Vagina (tissue), 2 donors: ENCODE measurements at places on chromosomes 2 and 18.

GRCh38 chr2:569681-570080, 107.5 kb downstream of the TMEM18 start:
- H3K36me3 ChIP-seq = no peaks in the 10 kb centered on the region
- peaks cover 25% of the 10 kb centered on the region for H3K4me1 ChIP-seq
- H3K4me3 ChIP-seq = no peak overlapping the region
- no peak overlapping the region for H3K27ac ChIP-seq

DNA sequence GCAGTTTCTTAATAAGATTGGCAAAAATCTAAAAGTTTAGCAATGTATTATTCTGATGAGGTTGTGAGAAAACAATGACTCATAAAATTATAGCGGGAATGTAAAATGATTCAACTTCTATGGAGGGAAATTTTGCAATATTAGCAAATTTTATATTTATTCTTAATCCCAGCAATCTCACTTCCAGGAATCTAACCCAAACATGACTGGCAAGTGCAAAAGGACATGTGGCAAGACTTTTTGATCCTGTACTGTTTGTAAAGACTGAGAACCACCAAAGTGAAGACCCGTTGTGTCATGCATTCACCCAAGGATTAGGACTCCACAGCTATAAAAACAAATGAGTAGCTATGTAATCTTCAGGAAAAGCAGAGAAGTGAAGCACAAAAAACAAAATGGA, 234.8 kb upstream of the KYNU start:
- H3K4me3 ChIP-seq = no peak overlapping the region
- H3K27me3 ChIP-seq = no peaks in the 10 kb centered on the region
- DNase-seq = no peak
- H3K4me1 ChIP-seq = no peaks in the 10 kb centered on the region
- no peaks in the 10 kb centered on the region for H3K36me3 ChIP-seq
- H3K27ac ChIP-seq = no peak overlapping the region

- H3K4me3 ChIP-seq = no peak overlapping the region
- no peaks in the 10 kb centered on the region for H3K27me3 ChIP-seq
- no peaks in the 10 kb centered on the region for H3K36me3 ChIP-seq
- H3K4me1 ChIP-seq = peaks cover 22% of the 10 kb centered on the region
- DNase-seq = no peak
- H3K27ac ChIP-seq = no peak overlapping the region
Measured at GRCh38 chr2:10165861-10166675, 43.5 kb downstream of the RRM2 start.

DNA sequence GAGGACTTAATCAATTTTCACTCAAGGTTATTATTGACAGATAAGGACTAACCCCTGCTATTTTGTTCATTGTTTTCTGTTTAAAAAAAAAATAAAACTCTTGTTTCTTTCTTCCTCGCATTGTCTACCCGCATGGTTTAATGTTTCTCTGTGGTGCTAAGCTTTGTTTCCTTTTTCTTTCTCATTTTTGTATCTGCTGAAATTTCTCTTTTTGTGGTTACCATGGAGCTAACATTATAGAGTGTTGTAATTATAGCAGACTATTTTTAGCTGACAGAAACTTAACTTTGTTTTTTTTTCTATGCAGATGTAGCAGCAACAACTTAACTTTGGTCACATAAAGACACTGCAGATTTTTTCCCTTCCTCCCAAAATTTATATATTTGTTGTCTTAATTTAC, 43.1 kb upstream of the CHN1 start:
- DNase-seq = no peak
- H3K27me3 ChIP-seq = no peaks in the 10 kb centered on the region
- H3K27ac ChIP-seq = no peak overlapping the region
- H3K4me3 ChIP-seq = no peak overlapping the region

- H3K27ac ChIP-seq = no peak overlapping the region
- no peak overlapping the region for H3K4me3 ChIP-seq
- no peak for DNase-seq
- no peaks in the 10 kb centered on the region for H3K36me3 ChIP-seq
- no peaks in the 10 kb centered on the region for H3K27me3 ChIP-seq
- H3K4me1 ChIP-seq = no peaks in the 10 kb centered on the region
Measured at GRCh38 chr2:60998628-60999545, 18.6 kb upstream of the PEX13 start.

DNA sequence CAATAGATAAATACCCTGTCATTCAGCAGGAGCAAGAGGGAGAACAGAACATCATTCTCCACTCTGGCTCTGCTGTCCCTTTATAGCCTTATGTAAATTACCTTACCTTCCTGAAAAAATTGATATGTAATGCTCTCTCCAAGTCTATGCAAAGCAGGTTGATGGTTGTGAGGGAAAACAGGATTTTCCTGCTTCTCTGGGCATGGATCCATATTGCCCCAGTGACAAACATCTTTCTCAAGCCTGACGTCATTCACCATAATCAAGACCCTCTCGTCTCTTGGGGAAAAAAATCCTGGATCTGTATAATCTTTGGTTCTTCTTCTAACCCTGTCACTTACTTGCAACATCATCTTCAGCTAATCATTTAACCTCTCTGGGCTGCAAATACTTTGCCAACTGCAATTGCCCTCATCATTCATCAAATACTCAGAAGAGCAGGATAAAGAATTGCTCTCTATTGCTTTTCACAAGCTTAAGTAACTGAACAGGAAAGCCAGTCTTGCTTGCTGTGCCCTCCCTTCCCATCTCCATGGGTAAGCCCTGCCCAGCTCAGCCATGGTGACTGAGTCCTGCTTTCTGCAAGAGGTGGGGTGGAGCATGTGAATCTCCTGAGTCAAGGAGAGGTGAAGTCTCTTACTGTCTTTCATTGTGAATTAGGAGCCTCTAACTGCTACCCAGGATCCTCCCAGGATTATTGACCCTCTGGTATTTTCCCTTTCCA, 123.7 kb upstream of the KLF7 start:
- peaks cover 27% of the 10 kb centered on the region for H3K4me1 ChIP-seq
- H3K4me3 ChIP-seq = no peak overlapping the region
- no peak for DNase-seq
- H3K36me3 ChIP-seq = no peaks in the 10 kb centered on the region
- no peak overlapping the region for H3K27ac ChIP-seq
- no peaks in the 10 kb centered on the region for H3K27me3 ChIP-seq

- no peak overlapping the region for H3K27ac ChIP-seq
- H3K36me3 ChIP-seq = no peaks in the 10 kb centered on the region
- H3K27me3 ChIP-seq = no peaks in the 10 kb centered on the region
- no peak overlapping the region for H3K4me3 ChIP-seq
- H3K4me1 ChIP-seq = no peaks in the 10 kb centered on the region
- no peak for DNase-seq
Measured at GRCh38 chr2:233982421-233983121, 65.4 kb downstream of the TRPM8 start.

DNA sequence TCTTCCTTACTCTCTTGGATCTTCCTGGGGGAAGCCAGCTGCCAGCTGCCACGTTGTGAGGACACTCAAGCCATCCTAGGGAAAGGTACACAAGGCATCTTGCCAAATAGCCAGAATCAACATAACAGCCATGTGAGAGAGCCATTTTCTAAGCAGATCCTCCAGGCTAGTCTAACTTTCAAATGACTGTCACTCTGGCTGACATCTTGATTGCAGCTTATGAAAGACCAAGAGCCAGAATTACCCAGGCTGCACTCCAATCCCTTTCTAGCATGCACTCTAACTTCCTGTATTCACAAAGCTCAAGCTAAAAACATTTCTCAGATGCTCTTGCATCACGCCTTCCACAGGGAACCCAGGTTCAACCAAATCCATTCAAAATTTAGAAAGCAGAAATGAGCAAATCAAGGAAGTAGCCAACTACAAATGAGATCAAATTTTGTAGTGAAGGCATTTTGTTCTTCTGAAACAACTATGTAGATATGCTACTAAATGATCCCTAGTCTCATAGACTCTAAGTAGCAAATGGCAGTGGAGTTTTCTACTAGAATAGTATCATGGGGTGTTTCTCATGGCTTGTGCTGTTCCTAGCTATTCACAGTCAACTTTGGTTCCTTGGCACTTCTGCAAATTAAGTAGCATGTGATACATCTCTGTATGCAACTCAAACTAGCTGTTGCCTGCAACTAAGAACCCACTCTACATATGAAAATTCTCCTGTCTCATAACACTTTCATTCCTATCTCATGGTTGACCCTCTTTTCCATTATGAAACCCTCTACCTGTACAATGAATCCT, 281.9 kb downstream of the ZEB2 start:
- H3K4me3 ChIP-seq = no peak overlapping the region
- no peak overlapping the region for H3K27ac ChIP-seq
- H3K4me1 ChIP-seq = peaks cover 8% of the 10 kb centered on the region
- no peaks in the 10 kb centered on the region for H3K36me3 ChIP-seq
- H3K27me3 ChIP-seq = no peaks in the 10 kb centered on the region

DNA sequence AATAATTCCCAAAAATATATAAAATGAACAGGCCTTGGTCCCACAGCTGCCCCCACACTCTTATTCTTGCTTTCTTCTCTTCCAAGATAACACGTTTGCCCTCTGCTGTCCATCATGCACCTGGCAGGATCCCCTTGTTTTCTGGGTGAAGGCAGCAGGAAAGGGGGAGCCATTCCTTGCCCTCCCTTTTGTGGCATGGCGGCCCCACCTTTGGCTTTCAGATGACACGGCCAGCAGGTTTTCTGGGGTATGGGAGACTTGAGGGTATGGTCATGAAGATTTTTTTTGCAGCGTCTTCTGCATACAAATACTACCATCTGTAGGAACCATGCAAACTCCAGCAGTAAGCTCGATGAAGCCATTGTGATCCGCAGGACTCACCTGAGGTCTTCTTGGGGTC, 118.8 kb downstream of the MAPK4 start:
- DNase-seq = no peak
- H3K27ac ChIP-seq = no peak overlapping the region
- H3K36me3 ChIP-seq = no peaks in the 10 kb centered on the region
- H3K4me1 ChIP-seq = no peaks in the 10 kb centered on the region

DNA sequence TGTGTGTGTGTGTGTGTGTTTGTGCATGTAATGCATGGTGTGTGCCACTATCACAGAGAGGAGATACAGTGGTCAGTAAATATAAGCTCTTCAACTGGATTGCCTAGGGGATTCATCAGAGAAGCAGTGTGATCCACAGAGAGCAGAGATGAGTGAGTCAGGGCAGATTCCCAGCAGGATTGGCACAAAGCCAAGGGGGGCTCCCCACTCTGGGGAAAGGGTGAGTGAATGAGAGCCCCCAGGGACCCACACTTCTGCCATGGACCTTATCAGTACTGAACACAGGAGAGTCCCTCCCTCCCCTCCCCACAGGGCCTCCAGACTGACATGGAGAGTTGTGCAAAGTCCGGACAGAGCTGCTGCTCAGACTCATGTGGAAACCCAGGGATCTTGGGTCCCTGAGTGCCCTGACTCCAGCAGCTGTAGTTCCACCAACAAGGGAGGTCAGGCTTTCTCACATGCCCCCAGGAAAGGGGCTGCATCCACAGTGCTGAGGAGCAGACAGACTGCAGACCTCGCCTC, 748.8 kb downstream of the NR4A2 start:
- H3K4me1 ChIP-seq = no peaks in the 10 kb centered on the region
- no peak overlapping the region for H3K27ac ChIP-seq
- DNase-seq = no peak
- no peaks in the 10 kb centered on the region for H3K36me3 ChIP-seq

DNA sequence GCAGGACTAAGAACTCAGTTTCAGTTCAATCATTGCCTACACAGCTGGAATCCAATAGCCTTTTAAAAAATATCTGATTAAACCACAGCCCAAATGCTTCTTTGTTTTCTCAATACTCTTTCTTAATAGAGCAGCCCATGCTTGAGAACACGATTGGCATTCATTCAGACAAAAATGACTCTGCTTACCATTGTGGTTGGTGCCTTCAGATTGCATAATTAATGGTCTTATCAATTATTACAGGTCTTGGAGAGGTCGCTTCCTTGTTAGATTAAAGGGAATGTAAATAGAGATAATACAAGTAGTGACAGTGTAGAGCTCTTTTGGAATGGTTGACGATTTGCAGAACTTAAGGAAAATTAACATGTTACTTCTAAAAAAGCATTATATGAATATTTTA, 107.2 kb downstream of the RNF152 start:
- no peaks in the 10 kb centered on the region for H3K36me3 ChIP-seq
- no peaks in the 10 kb centered on the region for H3K4me1 ChIP-seq
- H3K27me3 ChIP-seq = no peaks in the 10 kb centered on the region
- H3K4me3 ChIP-seq = no peak overlapping the region
- no peak for DNase-seq

DNA sequence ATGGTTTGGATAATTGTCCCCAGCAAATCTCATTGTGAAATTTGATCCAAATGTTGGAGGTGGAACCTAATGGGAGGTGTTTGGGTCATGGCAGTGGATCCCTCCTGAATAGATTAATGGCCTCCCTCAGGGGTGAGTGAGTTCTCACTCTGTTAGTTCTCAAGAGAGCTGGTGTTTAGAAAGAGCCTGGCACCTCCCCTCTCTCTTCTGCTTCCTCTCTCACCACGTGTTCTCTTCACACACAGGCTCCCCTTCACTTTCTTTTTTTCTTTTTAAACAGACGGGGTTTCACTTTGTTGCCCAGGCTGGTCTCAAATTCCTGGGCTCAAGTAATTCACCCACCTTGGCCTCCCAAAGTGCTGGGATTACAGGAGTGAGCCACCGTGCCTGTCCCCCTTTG, 111.6 kb upstream of the LTBP1 start:
- no peak overlapping the region for H3K27ac ChIP-seq
- no peak for DNase-seq
- no peaks in the 10 kb centered on the region for H3K4me1 ChIP-seq
- H3K36me3 ChIP-seq = no peaks in the 10 kb centered on the region
- H3K27me3 ChIP-seq = no peaks in the 10 kb centered on the region

DNA sequence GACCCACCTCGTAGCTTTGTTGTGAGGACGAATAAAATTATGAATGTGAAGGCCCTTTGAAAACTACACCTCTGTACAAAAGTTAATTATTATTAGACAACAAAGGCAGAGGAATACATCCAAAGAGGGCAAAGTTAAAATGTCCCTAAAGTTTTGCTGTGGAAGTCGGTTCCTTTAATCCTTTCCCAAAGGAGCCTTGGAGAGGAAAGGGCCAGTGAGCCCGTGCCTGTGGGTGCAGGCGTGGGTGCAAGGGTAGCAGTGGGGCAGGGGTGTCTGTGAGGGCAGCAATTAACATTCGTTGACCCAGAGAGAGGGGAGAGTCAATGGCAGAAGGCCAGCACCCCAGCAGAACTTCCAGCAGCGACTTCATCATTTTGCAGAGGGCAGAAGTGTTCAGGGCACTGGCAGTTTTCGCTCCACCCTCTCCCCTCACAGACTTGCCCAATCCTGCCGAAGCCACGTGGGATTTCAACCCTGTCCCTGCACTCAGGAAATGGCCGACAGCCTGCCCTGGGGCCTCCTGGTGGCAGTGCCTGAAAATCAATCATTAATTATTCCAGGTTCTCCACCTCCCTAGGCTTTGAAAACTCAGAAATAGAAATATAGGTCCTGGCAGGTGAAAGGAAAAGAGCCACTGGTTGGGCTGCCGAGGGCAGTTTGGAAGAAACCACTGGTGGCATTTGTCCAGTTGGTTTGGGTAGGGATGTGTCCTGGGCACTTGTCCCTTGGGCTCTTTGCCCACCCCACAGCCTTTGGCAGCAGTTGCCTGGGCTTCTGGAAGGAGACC, 4.2 kb upstream of the PAX8 start:
- no peak overlapping the region for H3K4me3 ChIP-seq
- DNase-seq = no peak
- peak overlapping the region; percentile 46 for H3K27ac ChIP-seq
- no peaks in the 10 kb centered on the region for H3K36me3 ChIP-seq
- H3K27me3 ChIP-seq = peaks cover 5% of the 10 kb centered on the region

GRCh38 chr18:8765783-8766463, 60.6 kb downstream of the MTCL1 start:
- H3K36me3 ChIP-seq = no peaks in the 10 kb centered on the region
- H3K4me3 ChIP-seq = no peak overlapping the region
- peak overlapping the region; percentile 60 for H3K27ac ChIP-seq
